ENCODE measurements at places on chromosomes 4 and X. TPM values are rescaled to one million over a fixed set of nuclear protein-coding genes. Genes with fewer than 3 reads are reported as not detected.
A peak's percentile ranks its signal among the peaks of the same experiment; 100 is the strongest.

GRCh38 chr4:38621028-38621684 lies 42.8 kb upstream of the KLF3 start:
- no peak for ATAC-seq

GRCh38 chrX:17692709-17693346 lies 44.5 kb upstream of the SCML1 start:
- ATAC-seq: peak; percentile 65

- no peak for ATAC-seq
Observed at GRCh38 chr4:174524242-174524641, 2.0 kb upstream of the HPGD start.

DNA sequence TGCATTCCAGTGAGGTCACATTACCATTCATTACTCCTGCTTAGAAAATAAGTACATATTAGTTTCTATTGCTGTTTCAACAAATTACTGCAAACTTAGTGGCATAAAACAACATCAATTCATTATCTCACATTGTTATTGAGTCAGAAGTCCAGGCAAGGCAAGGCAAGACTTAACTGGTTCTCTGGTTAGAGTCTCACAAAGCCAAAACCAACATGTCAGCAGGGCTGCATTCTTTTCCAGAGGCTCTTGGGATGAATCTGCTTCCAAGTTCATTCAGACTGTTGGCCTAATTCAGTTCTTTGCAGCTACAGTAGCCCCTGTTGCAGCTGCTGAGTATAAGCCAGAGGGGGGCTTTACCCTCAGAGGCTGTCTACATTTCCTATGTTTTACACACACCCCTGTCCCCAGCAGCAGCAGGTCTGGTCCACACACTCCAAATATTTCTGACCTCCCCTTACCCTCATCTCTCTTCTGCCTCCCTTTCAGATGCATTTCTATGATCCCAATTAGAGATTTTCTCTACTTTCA lies 892.1 kb upstream of the EPHA5 start:
- no peak for ATAC-seq

DNA sequence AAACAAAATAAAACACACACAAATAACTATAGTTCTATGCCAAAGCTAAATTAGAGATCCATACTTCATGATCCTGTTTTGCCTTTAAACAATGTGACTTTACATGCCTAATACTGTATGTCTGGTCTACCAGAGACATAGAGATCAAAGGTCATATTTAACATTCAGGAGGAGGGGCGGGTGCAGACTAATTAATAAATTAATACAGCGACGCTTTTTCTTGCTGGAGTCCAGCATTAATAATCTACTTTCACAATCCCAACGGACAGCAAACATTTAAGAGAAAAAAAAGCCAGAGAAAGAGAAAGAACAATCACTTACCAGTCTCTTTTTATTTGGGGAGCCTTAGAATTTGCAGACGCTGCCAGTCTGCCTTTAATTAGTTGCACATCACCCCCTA lies 509 bp downstream of the CXXC4 start:
- ATAC-seq: no peak

- ATAC-seq: no peak
Observed at GRCh38 chr4:27049239-27049829, 188.7 kb downstream of the STIM2 start.

The CFAP99 gene
- total RNA-seq: 0.11 TPM

The ZNF81 gene
- 6.4 TPM for total RNA-seq
